ENCODE measurements at places on chromosomes 4 and X.
A peak's percentile ranks its signal among the peaks of the same experiment; 100 is the strongest.

- peak; percentile 72 for DNase-seq
Observed at GRCh38 chr4:173538148-173538908, 8.3 kb upstream of the HAND2 start.

GRCh38 chr4:86011117-86011516, 348.7 kb downstream of the MAPK10 start:
- DNase-seq: no peak

- no peak for DNase-seq
Observed at GRCh38 chrX:56233682-56234081, 1.5 kb downstream of the KLF8 start.

DNA sequence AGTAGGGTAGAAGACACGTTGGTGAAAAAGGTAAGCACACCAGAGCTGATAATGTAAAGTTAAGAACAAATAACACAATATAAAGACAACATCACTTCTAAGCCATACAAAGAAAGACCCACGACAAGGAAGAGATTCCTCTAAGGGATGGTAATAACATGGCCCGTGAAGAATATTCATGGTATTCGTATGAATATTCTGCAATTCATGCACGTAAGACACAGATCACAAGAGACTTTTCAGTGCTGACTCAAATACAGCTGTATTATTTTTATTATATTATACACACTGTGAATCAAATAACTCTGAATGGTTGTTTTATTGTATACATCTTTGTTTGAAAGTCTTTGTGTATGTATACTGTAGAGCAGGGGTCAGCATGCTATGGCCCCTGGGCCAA, 29.5 kb upstream of the ZCCHC13 start:
- DNase-seq: no peak

- DNase-seq: no peak
Observed at GRCh38 chr4:53450773-53451172, 73.3 kb downstream of the FIP1L1 start.
